Spinal cord (tissue), 10 donors: ENCODE measurements at places on chromosomes 5 and 9. TPM values are rescaled to one million over a fixed set of nuclear protein-coding genes. Genes with fewer than 3 reads are reported as not detected.

DNA sequence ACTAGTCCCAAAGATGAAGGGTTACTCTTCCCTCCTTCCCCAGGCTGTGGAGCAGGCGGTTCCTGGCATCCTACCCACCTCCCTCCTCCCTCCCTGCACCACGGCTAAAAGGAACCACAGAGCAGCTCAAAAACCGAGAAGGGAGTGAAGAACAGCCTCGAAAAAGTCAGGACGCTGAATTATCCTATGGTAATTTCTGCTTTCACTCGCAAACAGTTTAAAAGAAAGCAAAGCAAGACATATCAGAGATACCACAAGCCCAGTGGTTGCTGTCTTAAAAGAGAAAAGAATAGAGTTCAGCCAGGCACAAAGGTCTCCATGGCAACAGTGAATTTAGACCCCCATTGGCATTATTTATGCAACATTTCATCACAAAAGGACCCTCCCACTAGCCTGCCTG, 315.4 kb downstream of the CTNND2 start:
- peak; percentile 91 for DNase-seq

DNA sequence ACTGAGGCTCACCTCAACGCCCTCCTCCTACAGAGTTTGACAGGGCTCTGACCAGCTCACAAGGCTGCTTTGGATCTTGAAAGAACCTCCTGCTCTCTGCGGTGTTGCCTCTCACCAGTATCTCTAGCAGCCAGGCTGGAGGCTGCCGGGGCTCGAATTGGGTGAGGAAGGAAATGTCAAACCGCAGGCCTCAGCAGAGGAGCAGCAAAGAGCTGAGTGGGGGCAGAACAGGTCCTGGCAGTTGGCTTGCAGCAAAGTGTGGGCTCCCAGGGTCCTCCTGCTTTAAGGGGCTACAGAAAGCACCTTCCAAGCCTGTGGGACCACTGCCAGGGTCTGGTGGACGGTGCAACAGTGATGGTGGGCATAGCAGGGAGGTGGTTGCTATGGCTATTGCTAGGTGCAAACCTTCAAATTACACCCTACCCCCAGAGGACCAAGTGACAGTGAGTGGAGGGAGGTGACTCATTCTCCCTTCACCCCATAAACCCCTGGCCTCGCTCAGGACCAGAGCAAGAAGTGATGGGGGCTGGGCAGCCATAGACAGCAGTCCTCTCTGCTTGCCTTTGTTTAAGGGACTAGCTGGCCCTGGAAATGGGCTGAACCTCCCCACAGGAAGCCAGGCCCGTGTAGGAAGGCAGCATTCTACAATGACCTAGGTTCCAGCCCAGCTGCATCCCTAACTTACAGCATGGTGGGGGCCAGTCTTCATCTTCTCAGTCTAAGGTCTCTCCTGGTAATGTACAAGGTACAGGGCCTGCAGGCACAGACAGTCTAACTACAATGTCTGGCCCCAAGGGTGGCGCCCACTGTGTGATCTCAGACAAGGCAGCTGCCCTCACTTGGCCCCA, 18.7 kb downstream of the LCP2 start:
- no peak for DNase-seq

DNA sequence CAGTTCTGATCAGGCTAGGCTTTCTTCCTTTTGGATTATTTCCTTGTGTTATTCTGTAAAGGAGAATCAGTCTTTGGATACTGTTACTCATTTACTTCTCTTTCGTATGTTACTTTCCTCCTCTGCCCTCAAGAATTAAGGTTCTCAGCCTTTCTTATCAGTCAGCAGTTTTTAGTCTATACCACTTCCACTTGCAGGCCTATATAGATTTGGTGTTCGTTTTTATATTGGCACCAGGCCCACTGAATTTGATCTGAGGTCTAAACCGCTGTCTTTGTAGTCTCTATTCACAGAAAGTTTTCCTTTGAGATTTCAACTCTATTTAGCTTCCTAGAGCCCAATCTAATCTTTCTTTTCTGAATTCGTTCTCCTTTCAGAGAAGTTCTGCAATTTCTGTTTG, 62.8 kb downstream of the ERBIN start:
- DNase-seq = no peak

DNA sequence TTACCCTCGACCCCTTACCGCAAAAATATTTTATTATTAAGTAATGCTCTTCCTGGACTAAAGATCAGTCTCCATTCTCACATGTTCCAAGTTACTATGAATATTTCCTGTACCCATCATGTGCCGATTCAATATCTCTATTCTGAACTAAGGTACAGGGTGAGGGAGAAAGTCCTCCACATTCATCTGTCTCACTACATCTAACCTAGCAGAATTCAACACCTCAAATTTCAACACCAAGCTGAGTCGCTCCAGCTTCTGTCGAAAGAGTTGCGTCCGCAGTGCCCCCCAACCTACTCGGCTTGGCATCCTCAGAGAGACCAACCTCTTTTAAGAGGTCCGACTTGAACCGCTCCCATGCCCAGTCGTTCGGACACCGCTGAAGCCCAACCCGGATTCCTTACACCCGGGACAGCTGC, 1.0 kb downstream of the CERT1 start:
- peak; percentile 24 for DNase-seq

DNA sequence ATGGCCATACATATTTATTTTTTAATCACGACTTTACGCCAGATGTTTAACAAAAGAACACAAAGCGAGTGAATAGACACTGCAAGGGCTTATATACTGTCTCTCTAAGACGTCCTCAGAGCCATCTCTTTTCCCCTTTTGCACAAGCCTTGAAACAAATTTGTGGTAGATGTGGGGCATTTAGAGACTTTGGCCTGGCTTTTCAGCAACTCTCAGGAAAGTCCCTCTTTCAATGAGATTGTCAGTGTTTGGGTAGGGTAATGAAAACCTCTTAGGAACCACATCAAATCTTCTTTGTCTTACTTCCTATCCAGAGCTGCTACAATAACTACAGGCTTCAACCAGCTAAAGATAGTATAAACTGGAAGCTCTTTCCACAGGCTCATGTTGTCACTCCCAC, 380.0 kb downstream of the ANXA1 start:
- no peak for DNase-seq

CDX1 gene
- total RNA-seq = 0.28 TPM

GRCh38 chr9:123358181-123358905, 2.3 kb downstream of the CRB2 start:
- no peak for DNase-seq

DNA sequence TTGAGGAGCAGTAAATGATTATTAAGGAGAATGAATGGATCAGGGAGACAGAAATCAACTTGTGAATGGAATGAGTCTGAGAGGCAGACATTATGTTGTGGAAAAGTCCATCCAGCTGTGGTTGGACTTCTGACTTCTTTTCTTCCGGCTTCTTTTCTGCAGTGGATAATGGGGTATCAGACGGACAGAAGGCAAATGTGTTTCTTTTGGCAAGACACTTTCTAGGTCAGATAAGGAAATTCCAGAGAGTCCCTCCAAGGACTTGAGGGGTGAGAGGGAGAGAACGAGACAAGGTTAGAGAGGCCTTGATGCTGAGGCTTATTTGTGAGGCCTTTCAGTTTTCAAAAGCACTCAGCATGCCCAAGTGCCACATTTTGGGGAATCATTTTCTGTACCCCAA, 17.1 kb upstream of the GRHPR start:
- no peak for DNase-seq

- no peak for DNase-seq
Observed at GRCh38 chr5:54667136-54667535, 149.6 kb downstream of the SNX18 start.

OR1Q1 gene
- not detected for total RNA-seq

C9orf50 gene
- not detected for total RNA-seq

DNA sequence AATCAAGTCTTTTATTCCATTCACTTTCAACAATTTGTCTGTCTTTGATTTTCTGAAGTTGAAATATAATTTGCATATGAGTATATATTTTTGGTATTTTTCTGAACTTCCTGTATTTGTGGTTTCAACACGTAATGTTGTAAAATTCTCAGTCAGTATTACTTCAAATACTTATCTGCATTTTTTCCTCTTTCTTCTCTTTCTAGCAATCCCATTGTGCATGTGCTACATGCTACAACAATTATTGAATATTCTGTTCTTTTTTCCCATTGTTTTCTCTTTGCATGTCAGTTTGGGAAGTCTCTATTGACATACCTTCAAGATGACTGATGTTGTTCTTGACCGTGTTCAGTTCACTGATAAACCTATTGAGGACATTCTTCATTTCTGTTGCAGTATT, 5.6 kb upstream of the ANKRD18A start:
- no peak for DNase-seq

- DNase-seq = peak; percentile 66
Observed at GRCh38 chr5:76081811-76082771, 1.1 kb upstream of the SV2C start.

- no peak for DNase-seq
Observed at GRCh38 chr9:135156525-135157510, 69.3 kb downstream of the OLFM1 start.

SHB gene
- total RNA-seq = 6.2 TPM

GRCh38 chr5:15612915-15613635, 113.1 kb downstream of the FBXL7 start:
- DNase-seq = no peak

DNA sequence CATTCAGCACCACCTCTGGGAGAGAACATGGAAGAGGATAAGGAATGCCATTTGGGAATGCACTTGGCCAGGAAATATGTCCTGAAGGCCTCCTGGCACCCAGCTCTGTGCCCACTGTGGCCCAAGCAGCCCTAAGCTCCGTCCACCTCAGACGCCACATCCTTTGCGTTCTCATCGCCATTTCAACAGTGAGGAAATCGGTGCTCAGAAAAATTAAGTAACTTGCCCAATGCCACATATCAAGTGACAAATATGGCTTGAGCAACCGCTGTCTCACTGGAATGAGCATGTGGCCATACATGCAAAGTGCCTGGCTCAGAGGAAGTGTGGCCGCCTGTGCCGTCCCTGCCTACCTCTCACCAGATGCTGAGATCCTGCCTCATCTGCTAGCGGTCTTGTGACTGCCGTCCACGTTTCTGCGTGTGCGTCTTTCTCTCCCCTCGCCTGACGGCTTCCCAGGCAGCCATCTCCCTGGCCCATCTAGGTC, 984 bp upstream of the DOK3 start:
- DNase-seq = no peak

TTC39B gene
- total RNA-seq = 13.6 TPM

- peak; percentile 46 for DNase-seq
Observed at GRCh38 chr5:74251141-74252035, 389.1 kb downstream of the ENC1 start.

- no peak for DNase-seq
Observed at GRCh38 chr9:116749176-116749575, 62.1 kb downstream of the TRIM32 start.

DNA sequence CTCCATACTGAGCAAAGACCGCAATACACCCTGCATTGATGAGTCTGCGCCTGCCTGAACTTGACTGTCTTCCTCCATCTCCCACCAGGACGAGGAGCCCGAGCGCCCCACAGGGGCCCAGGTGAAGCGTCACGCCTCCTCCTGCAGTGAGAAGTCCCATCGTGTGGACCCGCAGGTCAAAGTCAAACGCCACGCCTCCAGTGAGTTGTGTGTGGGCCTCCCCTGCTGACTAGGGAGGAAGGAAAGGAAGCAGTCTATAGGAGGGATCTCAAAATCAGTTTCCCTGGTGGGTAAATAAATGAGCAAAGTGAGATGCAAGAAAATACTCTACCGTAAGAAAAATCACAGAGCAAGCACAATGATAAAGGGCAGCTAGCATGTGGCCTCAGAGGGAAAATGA, 22.8 kb upstream of the GRPEL2 start:
- no peak for DNase-seq

MSX2 gene
- total RNA-seq = 4.8 TPM

DNA sequence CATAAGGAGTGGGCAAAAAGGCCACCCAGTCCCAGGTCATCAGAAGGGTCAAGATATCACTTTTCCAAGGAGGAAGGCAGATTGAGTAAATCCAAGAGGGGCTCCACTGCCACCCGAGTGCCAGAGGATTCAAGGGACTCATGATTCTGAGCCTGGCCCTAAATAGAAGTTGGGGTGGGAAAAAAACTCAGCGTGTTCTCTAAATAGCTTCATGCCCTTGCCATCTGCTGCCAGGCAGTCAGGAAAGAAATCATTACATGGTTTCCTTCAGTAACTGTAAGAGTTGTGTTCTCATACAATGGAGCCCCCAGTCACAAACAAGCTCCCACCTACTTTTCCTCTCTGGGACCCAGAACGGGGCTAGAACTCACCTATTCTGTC, 37.2 kb downstream of the SAR1B start:
- DNase-seq = no peak

- no peak for DNase-seq
Observed at GRCh38 chr5:123964884-123965283, 452.9 kb downstream of the CSNK1G3 start.

CSNK1A1 gene
- total RNA-seq = 263 TPM

DNA sequence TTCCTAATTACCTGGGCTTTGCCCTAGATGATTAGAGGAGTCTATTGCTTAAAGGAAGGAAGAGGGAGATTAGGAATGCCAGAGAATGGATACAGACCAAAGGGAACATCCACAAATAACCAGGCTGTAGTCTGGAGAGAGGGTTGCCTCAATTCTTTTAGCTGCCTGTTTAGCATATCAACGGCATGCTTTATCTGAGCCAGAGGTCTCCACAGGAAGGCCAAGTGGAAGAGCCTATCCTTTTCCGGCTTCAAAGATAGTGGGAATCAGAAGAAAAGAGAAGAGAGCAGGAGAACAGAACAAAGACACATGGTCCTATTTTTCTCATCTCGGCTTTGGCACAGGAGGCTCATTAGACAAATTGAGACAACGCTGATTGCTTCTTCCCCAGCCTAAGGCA, 142.4 kb downstream of the NMUR2 start:
- no peak for DNase-seq

- DNase-seq = no peak
Observed at GRCh38 chr9:6133346-6134063, 82.1 kb upstream of the IL33 start.

DAB2 gene
- 98.7 TPM for total RNA-seq

DNA sequence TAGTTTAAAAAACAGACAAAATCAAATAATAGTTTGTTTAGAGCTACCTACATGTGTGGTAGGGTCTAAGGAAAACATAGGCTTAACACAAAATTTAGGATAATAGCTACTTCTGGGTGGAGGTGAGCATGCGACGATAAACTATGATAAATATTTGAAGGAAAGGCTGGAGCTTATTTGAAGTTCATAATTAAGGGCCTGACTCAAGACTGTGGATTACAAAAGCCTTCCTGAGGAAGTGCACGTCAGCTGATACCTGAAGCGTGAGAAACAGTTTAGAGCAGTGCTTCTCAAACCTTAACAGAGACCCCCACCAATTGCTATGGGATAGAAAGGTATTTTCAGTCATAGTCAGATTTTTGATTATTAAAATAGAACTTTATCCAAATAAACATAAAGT, 20.4 kb upstream of the UBLCP1 start:
- DNase-seq = no peak

F12 gene
- 1.9 TPM for total RNA-seq

IL13 gene
- total RNA-seq = not detected
